Activated naive CD4-positive, alpha-beta T cell treated with anti-CD3 and anti-CD28 coated beads, Interleukin-2, amount 50 U/mL, for 72 hours (primary cell): ENCODE measurements at places on chromosomes 5 and 9. TPM values are rescaled to one million over a fixed set of nuclear protein-coding genes. Genes with fewer than 3 reads are reported as not detected.

- no peak for DNase-seq
Observed at GRCh38 chr5:143395638-143396352, 7.7 kb downstream of the NR3C1 start.

FUT7 gene
- 1.4 TPM for total RNA-seq

DNA sequence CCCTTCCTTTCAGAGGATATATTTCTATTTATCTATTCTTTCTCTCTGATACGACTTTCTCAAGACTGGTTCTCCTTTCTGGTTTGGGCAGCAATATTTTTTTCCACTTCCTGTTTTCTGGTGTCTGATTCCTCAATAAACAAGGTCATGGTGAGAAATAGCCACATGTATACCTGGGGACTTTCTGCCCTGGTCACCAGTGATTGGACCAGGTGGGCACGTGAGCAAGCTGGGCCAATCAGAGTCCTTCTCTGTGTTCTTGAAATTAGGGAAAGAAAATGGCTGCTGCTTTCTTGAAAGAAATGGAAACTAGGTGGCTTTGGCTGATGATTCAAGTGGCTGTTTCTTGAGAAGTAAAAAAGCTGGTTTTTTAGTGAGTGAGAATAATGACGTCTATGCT lies 18.4 kb upstream of the GSN start:
- DNase-seq, result no peak

PCDHGA5 gene
- 0.09 TPM for total RNA-seq

TAF11L5 gene
- not detected for total RNA-seq

DNA sequence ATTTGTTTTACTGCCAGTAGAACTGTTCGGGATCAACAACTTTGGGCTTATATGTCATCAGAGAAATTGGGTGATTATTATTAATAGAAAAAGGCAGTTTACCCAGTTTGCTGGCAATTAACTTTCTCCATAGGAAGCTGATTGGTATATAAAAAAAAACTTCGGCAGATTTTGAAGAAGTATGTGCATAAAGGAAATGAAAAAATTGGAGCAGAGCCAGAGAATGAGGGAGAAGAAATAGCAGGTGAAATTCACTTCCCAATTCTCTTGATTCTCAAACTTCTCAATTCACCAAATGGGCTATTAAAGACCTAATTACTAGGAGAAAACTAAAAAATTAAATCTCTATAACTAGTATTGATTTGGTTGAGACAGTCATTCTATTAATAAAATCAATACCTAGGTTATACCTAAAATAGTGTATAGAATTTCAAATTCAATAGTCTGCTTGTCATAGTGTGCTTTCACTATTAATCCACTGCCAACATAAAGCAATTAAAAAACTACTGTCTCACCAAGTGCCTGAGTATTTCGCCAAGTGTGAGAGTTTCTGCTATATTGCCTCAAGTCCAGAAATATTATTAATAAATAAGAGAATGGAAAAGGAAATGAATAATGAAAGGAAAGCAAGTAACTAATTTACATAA lies 47.5 kb downstream of the STX17 start:
- no peak for DNase-seq

NNT gene
- 174 TPM for total RNA-seq
